ENCODE measurements at places on chromosomes 7 and 10.

DNA sequence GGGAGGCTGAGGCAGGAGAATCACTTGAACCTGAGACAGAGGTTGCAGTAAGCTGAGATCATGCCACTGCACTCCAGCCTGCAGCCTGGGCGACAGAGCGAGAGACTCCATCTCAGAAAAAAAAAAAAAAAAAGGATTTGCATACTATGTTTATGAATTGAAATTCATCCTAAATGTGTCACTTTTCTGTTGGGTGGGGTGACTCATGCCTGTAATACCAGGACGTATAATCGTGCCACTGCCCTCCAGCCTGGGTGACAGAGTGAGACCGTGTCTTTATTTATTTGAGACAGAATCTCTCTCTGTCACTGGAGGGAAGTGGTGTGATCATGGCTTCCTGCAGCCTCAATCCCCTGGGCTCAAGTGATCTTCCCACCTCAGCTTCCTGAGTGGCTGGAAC, 5.8 kb downstream of the ZNF212 start:
- DNase-seq = no peak

GRCh38 chr7:38438970-38439369, 165.5 kb upstream of the TARP start:
- no peak for DNase-seq

DNA sequence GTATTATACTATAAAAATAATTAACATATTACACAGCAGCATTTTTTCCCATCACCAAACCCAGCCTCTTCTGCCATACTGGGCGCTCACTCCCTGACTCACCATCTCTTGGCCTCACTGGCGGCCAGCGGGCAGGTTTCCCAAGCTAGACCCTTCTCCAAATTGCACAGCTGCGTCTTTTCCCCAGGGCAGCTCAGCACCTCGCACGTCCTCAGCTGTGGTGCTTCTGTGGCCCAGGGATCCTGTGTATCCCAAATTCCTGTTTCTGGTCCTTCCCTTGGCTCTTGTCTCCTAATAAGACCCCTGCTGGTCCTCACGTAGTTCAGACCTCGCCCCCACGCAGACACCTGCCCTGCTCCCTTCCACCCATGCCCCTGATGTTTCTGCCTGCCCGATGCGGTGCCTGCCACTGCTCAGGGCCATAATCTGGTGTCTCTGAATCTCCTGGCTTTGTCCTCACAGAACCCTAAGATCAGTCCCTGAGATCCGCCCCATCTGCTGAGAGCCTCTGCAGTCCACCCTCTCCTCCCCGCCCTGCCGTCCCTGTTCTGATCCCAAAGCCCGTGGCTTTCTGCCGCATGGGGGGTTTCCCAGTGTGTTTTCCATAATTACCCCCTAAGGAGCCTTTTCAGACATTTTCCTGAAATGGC, 290.1 kb downstream of the TCERG1L start:
- DNase-seq = no peak

- DNase-seq = no peak
These were observed 32.6 kb downstream of the ARHGAP21 start for GRCh38 chr10:24690961-24691512.
